ENCODE measurements at places on chromosomes 2 and 18.
A peak's percentile ranks its signal among the peaks of the same experiment; 100 is the strongest.

DNA sequence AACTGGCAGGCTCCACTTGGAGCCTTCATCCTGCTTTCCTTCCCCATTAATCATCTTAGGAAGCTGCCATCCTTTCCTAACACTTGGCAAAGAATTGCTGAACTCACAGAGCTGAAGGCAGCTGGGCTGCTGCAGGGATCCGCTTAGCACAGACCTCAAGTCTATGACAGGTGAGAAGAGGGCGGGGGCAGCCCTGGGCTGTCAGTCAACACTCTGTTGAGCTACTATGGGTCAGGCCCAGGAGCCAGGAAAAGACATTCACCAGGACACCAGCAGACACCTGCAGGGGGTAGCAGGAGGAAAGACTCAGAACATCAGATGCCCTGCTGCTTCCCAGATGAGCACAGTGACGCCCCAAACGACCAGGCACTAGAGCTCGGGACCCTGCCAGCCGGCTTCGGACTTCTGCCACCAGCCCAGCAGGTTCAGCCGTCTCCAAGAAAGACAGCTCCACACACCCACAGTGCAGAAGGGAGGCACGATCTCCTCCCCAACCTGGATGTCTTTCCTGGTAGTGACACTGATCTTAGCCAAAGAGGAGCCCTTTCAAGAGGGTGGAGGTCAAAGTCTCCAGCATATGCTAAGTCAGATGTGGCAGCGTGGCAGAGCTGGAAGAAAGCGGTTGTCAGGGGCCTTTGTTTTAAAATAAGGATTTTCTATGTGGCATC is 55.2 kb downstream of the SNORC start:
- no peak for DNase-seq

DNA sequence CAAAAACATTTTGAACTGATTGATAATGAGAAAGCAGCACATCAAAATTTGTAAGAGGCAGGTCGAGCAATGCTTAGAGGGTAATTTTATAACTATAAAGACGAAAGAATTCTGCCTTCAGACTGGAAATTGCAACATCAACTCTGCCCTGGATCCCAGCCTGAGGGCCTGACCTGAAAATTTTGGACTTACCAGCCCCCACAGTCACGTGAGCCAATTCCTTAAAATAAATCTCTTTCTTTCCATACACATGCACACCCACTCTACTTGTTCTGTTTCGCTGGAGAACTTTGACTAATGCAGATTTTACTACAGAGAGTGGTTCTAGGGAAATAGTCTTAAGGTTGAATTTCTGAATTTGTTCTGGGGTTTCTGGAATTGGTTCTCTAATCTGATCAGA is 14.6 kb upstream of the ACOXL start:
- DNase-seq, result no peak

- DNase-seq, result peak; percentile 5
These were observed 65.9 kb upstream of the CAVIN2 start for GRCh38 chr2:191912764-191913163.

DNA sequence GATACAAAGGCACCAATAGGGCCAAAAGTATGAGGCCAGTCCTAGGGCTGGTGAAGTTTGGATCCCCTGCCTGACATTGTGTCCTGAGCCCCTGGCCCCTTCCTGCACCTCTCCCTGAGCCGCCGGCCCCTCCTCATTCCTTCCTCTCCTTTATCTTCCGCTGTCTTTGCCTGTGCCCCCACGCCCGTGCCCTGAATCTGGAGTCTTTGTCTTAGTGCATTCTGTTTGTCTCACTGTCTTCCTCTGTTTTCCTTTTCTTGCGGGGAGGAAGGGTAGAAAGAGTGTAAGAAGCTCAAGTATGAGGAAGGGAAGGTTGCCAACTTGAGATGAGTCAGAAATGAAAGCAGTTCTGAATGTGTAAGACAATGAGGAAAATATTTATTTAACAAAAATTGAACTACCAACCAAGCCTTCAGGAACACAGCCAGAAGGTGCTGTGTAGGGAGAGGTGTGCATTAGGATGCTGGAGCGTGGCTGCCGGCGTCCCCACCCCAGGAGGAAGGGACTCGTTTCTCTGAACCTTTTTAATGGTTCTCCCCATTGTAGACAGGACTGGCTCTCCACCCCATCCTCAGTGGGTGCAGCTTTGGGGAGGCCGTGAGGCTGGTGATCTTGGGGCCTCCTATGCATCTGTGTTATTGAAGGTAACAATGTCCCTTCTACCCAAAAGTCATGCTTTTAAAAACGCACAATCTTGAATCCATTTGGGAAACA is 133.1 kb downstream of the NEDD4L start:
- DNase-seq, result no peak

- DNase-seq, result no peak
These were observed 61.1 kb upstream of the TNP1 start for GRCh38 chr2:216920937-216921456.

- DNase-seq, result no peak
These were observed 693 bp downstream of the ORC2 start for GRCh38 chr2:200962811-200963123.

GRCh38 chr2:142989273-142990204 is 112.1 kb downstream of the KYNU start:
- DNase-seq, result peak; percentile 18

DNA sequence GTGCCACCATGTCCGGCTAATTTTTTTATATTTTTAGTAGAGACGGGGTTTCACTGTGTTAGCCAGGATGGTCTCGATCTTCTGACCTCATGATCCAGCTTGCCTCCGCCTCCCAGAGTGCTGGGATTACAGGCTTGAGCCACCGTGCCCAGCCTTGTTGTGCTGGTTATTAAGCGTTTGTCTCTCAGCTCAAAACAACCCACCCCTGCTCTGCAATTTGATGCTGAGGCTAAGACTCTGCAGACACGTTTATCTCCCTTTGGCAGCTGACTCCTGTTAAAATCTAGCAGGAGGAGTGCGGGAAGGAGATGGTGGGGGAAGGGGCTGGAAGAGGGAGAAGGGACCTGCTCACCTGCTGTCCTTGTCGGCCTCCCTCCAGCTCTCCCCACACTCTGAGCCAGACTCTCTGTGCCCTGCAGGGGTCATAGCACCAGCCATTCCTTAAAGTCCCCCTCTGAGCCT is 29.9 kb upstream of the IMPA2 start:
- no peak for DNase-seq

DNA sequence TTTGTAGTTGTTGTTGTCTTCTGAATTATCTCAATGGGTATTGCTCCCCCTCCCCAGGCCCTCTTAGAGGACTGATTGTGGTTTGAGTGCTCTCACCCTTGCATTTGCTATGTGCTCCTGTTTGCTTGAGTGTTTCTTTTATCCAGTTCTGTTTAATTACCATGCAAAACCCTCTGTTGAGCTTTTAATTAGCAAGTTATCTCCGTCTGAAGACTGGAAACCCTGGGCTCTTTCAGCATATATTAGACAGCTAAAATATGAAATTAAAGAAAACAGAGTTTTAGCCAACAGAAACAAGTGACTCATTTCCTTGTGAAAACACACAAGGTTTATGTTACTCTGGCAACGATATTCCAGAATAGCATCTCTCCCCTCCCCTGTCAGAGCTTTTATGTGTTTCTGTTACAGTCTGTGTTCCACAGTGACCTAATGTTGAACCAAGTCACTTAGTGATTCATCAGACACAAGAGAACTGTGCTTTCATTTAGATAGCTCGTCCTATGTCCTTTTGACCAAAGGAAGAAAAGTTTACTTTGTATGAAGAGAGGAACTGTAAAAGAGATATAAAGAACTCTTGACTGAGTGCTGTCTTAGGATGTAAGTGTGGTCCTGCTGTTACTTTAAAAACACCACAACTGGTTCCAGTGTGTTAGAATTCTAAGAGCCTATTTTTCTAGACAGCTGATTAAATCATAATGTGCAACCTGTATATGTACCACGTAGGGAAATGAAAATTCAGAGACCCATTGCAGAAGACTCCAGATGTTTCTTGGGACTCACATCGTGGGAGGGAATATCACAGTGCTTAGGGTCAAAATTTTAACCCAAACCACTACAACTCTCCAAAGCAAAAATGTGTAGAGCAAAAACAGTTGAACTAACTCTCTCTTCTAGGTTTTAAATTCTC is 172.8 kb upstream of the RBMS1 start:
- DNase-seq, result no peak

GRCh38 chr18:78496079-78496478 is 483.5 kb upstream of the SALL3 start:
- no peak for DNase-seq

- no peak for DNase-seq
These were observed 1311.7 kb upstream of the CDH2 start for GRCh38 chr18:29488617-29489016.

DNA sequence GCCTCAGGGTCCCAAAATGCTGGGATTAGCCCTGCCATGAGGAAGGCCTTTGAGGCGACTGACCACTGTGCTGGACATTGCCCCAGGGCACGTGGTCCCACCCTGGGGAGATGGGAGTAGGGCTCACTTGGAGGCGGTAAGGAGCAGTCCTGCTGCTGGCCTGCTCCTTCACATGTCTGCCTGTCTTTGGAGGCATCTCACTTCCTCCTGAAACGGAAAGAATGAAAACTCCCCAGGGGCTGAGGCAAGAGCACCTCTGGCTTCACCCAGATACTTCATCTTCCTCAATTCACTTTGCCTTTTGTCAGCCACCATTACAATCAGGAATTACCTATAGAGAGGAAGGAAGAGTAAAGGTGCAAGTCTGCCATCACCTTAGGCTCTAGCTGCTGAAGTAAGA is 59.9 kb upstream of the GATA6 start:
- DNase-seq, result no peak

- no peak for DNase-seq
These were observed 149.4 kb downstream of the DTNA start for GRCh38 chr18:34859496-34859895.

DNA sequence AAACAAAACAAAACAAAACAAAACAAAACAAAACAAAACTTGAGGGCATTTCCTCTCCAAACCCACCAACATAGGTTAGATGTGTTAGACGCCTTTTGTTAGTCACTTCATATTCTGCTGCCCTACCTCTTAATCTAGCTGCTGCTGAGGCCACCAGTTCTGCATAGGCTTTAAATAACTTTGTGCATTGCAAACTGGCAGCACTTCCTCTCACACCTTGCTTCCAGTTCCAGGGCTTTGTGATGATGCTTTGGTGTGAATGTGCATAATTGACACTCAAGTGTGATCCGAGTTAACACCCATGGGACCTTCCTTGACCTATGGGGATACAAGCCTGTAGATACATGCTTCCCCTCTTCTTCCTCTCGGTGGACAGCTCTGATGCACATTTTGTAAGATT is 2.3 kb upstream of the SERPINB11 start:
- no peak for DNase-seq

- DNase-seq, result no peak
These were observed 39.4 kb downstream of the HRH4 start for GRCh38 chr18:24499814-24500213.

GRCh38 chr18:79932907-79933306 is 18.5 kb downstream of the SLC66A2 start:
- no peak for DNase-seq

GRCh38 chr18:30088238-30089015 is 954.1 kb downstream of the DSC3 start:
- no peak for DNase-seq

DNA sequence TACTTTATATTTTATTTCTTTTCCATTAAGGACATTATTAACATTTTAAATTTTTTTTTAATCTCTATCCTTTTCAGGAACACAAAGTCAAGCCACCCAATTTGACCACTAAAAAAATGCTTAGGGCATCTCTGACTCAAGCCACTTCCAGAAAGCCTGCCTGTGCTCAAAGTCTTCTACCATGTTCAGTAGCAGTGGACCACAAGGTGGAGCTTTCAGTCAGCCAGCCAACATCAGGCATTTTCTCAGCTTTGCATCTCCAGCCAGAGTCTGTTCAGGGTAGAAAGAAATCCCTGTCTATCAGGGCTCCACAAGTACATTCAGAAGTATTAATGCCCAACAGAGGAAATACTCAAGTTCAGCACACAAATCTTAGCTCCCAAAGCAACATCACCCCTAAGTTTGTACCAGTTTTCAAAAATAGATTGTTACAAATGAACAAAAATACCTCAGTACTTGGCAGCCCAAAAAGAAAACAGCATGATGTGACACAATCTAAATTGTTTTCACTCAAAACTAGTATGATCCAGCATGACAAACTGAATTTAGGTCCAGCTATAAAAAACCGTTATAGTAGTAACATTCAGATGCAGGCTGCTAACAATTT is 37.6 kb downstream of the C18orf63 start:
- peak; percentile 89 for DNase-seq

DNA sequence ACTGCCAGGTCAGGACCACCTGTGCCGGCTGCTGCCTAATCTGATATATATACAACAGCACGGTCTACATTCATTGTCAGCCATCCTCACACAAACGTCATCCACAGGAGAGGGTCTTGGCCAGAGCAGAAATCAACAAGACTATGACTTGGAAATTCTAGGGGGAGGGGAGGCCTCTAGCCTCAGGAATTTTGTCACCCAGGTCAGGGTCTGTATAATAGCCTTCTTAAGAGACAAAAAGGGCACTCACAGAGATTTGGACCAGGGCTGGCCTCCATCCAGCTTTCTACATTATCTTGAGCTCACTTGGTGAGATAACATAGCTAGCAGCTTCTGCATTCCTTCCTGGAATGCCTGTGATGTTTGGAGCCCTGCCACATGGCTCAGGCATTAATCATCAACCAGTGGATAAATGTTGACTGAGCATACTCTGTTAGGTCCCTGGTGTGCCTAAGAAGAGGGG is 50.4 kb upstream of the CTIF start:
- DNase-seq, result no peak

DNA sequence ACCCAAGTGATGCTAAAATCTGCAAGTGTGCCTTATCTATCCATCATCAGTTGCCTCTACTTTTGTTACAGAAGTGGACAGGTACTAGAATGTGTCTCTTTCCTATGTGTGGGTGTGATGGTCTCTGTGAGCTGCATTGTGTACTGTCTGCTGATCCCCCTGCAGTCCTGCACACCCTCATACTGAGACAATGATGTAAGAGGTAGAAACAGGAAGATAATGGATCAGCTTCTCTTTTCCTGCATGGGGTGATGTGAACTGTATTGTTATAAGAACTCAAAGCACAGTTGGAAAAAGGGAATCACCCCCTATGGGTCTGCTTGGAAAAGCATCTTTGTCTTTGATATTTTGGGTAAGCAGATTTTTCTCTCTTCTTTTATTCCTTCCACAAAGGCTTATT is 537.6 kb upstream of the CDH2 start:
- DNase-seq, result no peak

GRCh38 chr2:46554397-46554796 is 75.0 kb downstream of the TMEM247 start:
- DNase-seq, result no peak

Data from midbrain (tissue), 1 donor.